Stimulated activated CD8-positive, alpha-beta memory T cell treated with anti-CD3 and anti-CD28 coated beads, Interleukin-15, amount 100 ng/mL, for 48 hours (primary cell): ENCODE measurements at places on chromosomes 1 and 21.

DNA sequence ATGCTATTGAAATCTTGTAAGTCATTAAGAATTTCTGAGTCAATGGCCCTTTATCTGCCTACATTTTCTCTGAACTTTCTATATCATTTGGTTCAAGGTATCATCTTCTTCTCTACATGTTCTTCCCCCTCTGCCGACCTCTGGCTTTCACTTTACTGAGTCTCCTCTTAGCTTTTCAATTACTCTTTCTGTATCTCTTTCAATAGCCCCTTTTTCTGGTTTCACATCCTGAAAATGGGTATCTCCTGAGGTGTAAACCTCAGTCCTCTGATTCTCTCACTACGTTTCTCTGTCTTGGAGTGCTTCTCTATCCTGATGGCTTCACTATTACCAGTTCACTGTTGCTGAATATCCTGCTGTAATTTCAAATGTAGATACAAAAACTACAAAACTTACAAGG, 98.9 kb downstream of the LYST start:
- no peak for DNase-seq

DNA sequence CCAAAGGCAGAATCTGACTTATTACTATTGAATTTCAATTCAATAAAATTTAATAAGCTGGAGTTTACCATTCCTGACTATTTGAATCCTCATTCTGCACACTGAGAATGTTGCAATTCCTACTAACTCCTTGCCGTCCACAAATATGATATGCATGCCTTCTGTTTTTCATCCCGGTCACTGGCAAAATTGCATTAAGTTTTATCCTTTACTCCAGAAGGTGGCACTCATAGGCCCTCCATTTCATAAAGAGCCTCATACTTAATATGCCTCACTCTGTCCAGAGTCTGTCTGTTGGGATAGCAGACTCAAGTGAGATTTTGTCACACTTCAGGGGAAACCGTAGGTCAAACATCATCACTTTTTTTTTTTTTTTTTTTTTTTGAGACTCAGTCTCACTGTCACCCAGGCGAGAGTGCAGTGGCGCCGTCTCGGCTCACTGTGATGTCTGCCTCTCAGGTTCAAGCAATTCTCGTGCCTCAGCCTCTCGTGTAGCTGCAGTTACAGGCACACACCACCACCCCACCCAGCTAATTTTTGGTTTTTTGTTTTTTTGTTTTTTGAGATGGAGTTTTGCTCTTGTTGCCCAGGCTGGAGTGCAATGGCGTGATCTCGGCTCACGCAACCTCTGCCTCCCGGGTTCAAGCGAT, 27.3 kb downstream of the F11R start:
- DNase-seq: no peak

DNA sequence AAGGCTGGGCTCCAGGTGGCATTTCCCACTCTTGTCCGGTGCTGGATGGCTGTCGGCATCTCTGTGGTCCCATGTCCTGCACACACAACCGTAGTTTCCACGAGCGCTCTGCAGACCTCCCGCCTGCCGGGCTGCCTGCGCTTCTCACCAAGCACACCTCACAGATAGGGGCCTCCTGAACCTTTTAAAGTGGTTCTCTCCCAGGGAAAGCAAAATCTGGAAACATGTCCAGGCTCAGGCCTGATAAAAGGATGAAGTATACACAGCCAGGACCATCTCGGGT, 46.2 kb downstream of the CAPN9 start:
- DNase-seq: no peak

DNA sequence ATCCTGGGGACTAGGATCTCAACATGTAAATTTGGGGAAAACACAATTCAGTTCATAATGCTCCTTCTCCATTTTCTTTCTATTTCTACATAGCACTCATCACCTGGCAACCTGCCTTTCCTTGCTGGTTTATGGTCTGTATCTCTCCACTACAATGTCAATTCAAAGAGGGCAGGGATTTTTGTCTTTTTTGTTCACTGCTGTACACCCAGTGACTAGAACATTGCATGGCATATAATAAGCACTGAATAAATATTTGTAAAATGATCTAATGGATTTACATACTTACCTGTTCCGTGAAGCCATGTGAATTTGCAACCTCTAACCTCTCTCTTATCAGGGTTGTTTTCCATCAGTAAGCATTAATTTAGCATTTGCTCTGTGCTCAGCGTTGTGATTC, 27.4 kb upstream of the TBX15 start:
- no peak for DNase-seq

DNA sequence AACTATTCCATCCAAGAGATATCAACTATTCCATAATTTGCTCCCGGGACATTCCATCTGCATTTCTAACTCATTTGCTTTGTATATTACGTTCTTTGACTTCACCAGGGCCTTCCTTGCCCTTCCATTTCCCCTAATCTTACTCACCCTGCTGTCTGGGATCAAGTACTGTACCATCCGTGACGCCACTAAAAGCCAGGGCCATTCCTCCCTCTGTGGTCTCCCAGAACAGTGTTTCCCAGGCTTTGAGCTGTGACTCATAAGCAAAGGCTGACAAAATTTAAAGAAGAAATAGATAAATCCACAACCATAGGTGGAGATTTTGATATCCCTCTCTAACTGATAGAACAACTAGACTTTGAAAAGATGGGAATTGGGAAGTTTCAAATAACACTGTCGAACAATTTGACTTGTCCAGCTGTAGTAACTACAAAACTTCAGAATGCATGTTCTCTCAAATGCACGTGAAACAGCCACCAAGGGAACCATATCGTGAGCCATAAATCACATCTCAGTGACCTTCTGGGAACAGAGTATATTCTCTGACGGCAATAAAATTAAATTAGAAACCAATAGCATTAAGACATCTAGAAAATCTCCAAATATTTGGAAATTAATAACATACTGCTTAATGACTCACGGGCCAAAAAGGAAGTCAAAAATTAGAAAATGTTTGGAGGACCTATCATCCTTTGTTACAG, 501.0 kb downstream of the SETD4 start:
- DNase-seq: no peak

DNA sequence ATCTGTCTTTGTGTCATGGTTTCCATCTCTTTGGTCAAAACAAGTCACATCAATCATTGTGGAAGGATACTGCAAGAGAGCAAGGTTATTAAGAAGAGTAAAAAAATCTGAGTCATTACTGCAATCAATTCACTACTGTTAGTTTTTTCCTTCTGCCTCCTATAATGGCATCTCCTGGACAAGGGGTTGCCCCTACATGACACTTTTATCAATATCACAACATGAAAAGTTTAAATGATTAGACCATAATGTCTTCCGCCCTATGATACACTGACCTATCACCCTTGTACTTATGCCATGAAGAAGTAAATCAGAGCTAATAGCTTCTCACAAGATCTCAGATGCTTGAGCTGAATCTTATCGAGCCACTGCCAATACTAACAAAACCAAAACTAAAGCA, 223.9 kb downstream of the KCNK2 start:
- DNase-seq: no peak

- DNase-seq: peak; percentile 98
These were observed 34.9 kb upstream of the RUNX3 start for GRCh38 chr1:24964811-24965570.

- DNase-seq: no peak
These were observed 13.6 kb upstream of the PLPPR4 start for GRCh38 chr1:99250728-99251127.

GRCh38 chr1:215643592-215644321, 76.7 kb downstream of the KCTD3 start:
- no peak for DNase-seq

- no peak for DNase-seq
These were observed 151.4 kb upstream of the ZRANB2 start for GRCh38 chr1:71232166-71232763.

GRCh38 chr1:4916610-4917009, 262.2 kb downstream of the AJAP1 start:
- no peak for DNase-seq

GRCh38 chr1:184567009-184567408, 180.2 kb downstream of the C1orf21 start:
- no peak for DNase-seq

DNA sequence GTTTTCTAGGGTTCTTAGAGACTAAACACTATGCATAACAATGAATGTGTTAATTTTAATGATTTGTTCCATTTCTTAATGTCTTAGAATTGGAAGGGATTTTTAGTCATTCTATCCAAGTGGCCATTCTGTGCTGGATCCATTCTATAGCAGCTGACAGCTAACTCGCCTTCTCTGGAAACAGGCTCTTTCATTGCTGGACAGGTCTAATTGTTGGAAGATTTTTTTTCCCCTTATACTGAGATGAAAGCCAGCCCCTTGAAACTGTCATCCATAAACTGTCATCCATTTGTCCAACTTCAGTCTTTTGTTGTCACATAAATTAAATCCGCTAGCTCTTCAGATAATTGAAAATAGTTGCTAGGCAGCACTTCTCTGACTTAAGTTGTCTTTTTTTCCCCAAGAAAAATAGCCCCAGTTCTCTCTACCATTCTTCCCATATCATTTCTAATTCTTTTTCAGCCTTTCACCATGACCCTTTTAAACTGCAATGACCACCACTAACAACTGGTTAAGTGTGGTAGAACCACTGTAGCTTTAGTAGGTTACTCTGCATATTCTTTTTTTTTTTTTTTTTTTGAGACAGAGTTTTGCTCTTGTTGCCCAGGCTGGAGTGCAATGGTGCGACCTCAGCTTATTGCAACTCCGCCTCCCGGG, 19.7 kb downstream of the AK4 start:
- no peak for DNase-seq

GRCh38 chr1:168477792-168478191, 66.0 kb downstream of the XCL2 start:
- no peak for DNase-seq

GRCh38 chr1:236311040-236311439, 29.3 kb upstream of the ERO1B start:
- no peak for DNase-seq

- DNase-seq: no peak
These were observed 5.7 kb upstream of the TTLL10 start for GRCh38 chr1:1167841-1168450.

GRCh38 chr1:54314696-54315095, 91.5 kb downstream of the SSBP3 start:
- no peak for DNase-seq

- DNase-seq: no peak
These were observed 21.4 kb downstream of the HYI start for GRCh38 chr1:43432171-43432860.

DNA sequence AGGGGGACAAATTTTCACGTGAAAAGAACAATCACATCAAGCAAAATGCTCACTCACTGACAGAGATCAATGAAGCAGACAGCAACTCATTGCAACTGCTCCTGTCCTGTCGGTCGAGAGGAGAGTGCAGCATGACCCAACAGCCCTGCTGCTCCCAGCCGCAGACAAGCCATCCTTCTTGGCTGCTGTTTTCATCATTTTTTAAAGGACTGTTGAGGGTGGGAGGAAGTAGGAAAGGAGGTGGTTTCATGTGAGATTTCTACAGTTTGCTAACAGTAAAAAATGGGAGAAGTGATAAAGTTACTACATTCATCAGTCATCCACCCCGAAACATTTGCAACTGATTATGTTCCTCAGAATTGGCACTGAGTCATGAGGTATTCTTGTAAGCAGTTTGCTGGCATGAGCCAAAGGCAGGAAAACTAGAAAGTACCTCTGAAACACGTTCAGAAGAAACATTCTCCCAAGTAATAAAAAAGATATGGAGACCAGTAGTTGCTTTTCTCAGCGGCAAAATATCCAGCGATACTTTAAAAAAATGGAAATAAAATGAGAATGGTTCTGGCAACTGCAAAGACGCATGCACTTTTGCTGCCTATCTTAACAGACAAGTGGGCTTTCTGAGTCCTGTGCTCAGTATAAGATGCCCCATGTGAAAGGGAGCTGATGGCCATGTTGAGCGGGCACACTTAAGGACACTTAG, 72.0 kb upstream of the CLDN14 start:
- DNase-seq: no peak

DNA sequence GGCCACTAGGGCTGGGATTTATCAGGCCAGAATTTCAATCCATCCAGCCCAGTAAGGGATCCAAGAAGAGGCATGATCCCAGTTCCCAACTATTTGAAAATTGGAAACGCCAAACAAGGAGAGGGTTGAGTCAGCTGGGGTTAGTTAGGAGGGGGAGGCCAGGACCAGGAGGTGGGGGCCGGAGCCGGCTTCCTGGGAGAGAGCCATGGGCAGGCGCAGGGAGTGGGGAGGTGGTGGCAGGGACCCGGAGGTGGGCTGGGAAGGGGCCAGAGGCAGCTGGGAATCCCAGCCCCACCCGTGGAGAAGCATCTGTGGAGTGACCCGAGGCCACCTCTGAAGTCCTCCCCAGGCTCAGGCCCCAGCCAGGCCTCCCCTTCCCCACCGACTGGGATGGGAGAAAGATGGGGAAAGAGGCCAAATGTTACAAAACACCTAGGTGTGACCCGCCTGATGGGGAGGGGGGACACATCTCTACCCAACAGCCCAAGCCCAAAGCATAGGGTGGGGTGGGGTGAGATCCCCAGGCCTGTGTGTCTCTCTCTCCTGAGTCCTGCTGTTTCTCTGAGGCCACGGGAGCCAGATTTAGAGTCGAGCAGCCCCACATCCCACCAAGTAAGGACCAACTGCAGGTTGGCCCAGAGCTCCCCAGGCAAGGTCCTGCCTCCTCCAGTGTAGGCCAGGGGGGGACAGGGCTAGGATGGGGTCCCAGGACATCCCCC, 10.1 kb downstream of the HSPG2 start:
- no peak for DNase-seq

GRCh38 chr21:26597981-26598380, 24.9 kb upstream of the CYYR1 start:
- no peak for DNase-seq

DNA sequence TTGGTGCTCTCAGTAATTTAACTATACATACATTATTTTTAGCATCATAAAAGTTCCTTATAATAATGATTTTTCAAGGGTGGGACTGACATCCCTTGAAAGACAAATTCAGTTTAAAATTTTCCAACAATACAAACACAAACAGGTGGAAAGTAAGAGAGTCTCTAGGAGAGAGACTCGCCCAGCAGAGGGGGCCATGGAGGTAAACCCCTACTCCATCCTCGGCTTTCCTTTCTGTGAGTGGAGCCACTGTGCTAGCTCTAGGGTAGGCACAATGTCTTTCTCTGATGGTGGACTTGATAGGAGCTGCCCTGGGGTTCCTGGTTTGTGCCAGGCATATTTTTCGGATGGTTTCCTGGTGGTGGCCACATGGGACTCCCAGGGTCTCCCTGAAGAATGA, 8.3 kb downstream of the CSMD2 start:
- no peak for DNase-seq

DNA sequence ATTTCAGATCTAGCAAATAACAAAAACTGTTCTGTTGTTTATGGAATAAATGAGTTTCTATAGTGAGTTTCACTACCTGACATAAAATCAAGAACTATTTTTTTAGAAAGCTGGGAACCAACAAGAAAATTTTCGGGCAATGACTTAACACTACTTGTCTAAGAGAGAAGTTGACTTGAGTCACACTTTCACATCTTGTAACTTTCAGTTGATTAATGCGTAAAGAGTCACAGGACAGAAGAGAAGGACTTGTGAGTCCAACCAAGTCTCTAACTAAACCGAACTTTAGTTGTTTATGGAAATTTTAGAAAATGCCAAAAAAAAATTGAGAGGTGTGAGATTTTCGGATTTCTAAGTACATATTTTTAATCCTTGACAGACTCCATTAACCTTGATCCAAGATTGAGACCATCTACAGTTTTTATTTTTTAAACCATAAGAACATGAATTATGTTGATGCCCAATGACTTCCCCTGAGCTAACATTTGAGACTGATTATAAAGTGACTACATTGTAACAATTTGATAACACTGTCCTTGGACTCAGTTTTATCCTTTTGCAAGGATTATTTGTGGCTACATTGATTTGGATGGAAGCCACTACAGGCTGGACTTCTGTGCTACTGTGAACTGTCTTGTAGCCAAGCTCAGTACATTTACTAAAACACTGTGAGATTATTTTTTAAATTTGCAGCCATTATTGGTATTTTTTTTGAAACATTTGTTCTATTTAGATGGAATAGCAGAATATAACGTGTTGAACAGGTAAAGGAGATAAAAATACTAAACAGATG, 284.0 kb downstream of the PTPRC start:
- no peak for DNase-seq
